Activated CD8-positive, alpha-beta T cell treated with anti-CD3 and anti-CD28 coated beads for 36 hours (primary cell): ENCODE measurements at places on chromosomes 16 and 17. TPM values are rescaled to one million over a fixed set of nuclear protein-coding genes. Genes with fewer than 3 reads are reported as not detected.

Gene LPCAT2
- 0.16 TPM for total RNA-seq

Gene ABCC3
- not detected for total RNA-seq

Gene SRCIN1
- 1.1 TPM for total RNA-seq

Gene HSPB9
- total RNA-seq = not detected

Gene SLC52A1
- total RNA-seq = 0.13 TPM

Gene CBFA2T3
- total RNA-seq = 0.14 TPM

Gene GINS2
- total RNA-seq = 59.9 TPM

Gene ATP1B2
- total RNA-seq = 0.38 TPM

Gene TAC4
- not detected for total RNA-seq

Gene NXPH3
- total RNA-seq = 0.29 TPM

Gene NUPR1
- not detected for total RNA-seq

Gene KRT222
- total RNA-seq = not detected

Gene SLFN14
- 0.11 TPM for total RNA-seq

Gene CXCL16
- total RNA-seq = 2.5 TPM

Gene CRHR1
- total RNA-seq = not detected

Gene NMRAL1
- 53.6 TPM for total RNA-seq

Gene KIF19
- total RNA-seq = 0.18 TPM

Gene IRX5
- total RNA-seq = 0.34 TPM

Gene SLFN13
- 39.9 TPM for total RNA-seq

Gene CD300C
- not detected for total RNA-seq

Gene EXOC3L1
- not detected for total RNA-seq

Gene WNK4
- 0.65 TPM for total RNA-seq

Gene KCTD19
- total RNA-seq = 3.0 TPM

Gene KRT36
- not detected for total RNA-seq
